ENCODE measurements at places on chromosomes 2 and 18.
A peak's percentile ranks its signal among the peaks of the same experiment; 100 is the strongest.

DNA sequence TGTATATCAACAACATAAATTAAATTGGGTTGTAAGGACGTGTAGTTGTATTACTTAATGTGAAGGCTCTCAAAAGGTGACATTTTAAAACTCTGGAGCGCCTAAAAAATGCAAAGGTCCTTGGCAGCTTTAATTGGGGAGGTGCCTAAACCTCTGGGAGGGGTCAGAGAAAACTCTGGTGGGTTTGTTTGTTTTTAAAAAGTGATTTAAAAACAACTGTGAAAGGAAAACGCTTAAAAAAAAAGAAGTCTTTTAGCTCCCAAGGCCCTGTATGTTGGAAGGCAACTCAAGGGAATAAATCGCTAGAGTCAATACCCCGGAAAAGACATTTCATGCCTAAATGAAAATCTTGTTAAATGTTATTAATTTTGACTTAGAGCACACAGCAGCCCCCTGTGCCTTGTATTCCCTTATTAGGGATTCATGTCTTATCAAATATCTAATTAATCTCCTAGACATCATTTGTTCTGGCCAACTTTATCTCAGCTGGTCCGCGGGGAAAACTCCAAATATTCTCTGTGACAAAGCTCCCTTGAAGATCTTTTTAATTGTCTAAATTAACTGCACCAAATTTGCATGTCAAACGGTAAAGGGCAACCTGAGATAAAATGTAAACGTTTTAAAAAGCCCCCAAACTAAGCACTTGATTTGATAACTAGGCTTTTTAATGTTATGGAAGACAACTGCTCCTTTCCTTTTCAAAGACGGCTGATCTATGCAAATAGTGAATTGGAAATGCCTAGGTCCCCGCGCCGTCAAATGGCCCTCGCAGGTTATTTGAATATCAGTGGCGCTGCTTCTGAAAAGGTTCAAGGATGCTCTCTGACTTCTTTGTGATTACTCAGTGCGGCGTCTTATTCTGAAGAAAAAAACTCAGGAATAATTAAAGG lies 4.2 kb downstream of the SP9 start:
- no peak for DNase-seq

- DNase-seq = no peak
Measured at GRCh38 chr2:128589681-128590080, 271.0 kb upstream of the HS6ST1 start.

DNA sequence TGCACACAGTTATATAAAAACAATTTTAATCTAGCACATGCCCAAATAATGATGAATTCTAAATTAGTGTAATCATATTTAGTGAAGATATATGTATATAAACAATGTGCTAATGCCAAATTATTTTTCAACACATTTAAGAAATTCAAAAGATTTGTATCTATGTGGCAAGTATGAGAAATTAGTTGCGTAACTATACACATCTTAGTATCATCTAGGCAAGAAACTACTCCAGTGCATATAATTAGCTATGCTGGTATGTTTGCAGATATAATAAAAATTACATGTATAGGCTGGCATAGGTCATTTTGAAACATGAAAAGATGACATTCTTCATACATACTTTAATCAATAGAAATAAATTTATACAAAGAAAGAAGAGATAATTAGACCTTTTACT lies 252.0 kb upstream of the VWC2L start:
- no peak for DNase-seq

DNA sequence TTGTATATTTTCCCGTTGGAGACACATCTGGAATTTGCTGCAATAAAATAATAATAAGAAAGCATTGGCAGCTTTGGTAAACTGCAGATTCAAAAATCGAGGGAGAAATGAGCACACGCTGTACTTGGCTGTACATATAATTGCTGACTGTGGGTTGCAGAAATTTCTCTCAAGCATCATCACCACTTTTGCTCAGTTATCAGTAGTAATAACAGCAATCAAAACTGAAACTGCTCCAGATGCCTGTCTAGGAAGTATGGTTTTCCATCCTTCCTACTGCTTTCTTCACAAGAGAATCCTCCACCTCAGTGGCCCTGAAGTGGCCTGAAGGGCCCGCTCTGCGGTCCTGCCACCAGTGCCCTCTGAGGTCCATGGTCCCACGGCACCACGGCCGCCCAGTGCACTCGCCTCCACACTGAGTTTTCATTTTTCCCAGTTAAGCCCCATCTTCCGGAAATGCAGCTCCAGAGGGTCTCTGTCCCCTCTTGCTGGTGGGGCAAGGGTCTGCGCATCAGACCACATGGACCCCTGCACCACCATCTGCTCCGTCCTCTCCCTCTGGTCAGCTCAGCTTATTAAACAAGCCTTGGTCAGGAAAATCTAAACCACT lies 3.9 kb downstream of the DUSP28 start:
- DNase-seq = no peak

GRCh38 chr2:15191789-15192188 lies 369.3 kb downstream of the NBAS start:
- DNase-seq = no peak

DNA sequence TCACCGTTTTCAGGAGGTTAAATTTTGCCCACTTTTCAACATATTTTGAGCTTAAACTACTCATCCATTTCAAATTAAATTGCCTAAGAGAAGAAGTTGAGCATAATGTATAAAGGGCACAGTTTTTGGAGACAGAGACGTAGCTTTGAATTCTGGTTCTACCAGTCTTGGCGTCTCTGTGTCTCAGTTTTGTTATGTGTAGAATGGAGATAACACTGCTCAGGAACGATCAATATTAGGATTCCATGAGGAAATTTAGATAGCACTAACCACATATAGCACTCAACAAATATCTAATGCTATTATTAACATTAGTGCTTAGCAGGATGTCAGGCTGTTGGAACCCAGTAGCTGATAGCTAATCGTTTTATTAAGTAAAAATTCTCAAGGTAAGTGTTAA lies 40.4 kb upstream of the GATA6 start:
- DNase-seq = no peak

DNA sequence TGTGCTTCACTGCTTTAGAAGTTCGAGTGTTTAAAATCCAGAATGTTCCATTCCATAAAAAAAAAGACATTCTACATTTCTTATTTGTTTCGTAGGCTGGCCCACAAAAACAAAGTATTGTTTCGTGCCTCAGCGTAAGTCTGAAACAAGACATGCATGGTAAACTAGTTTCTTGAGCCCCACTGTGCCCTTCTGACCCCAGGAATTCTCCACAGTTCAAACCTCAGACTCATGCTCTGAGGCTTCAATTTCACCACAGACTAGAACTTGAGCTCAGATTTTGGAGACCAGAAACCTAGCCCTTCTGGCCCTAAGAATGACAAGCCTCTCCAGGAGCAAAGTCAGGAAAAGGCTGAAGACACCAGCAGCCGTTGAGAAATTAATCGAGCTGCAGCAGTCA lies 151.5 kb downstream of the SLC8A1 start:
- DNase-seq = no peak

DNA sequence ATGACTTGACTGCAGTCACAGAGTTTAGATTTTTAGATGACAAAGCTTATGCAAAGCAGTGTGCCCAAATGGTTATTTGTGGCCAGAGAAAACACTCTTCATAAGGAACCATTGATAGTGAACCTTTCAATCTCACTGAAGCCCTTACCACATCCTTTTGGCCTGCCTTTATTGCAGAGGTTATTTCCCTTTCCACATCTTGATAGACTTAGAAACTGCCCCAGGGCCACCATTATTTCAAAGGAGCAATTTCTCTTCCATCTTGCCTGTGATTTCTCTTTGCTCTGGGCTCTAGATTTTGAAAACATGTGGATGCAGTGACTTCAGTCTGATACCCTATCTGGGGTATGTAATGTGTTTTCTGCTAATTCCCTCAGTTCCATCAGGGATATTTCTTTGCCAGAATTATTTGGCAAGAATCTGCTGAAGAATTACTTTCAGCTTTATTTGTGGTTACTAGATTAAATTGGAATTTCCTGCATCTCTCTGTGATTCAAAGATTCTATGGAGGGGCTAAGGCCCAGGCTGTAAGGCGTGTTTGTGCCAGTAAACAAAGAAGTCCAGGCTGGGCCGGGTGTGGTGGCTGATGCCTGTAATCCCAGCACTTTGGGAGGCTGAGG lies 51.0 kb downstream of the MOGAT1 start:
- DNase-seq = no peak

DNA sequence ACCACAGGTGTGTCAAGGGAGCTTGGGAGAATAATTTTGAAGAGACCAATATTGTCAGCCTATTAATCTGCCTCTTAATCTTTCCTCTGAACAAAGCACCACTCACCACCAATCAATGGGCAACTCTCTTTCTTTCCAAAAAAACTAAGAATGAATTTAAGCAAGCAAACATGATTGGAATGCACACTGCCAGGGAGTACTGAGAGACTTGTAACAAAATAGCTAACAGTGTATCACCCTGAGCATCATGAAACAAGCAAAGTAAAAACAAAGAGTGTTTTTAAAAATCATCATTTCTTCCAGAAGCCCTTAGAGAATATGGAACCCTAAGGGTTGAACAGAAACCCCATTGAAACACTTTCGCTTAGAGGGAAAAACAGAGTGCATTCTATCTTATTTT lies 299.7 kb downstream of the DSEL start:
- DNase-seq = no peak

GRCh38 chr18:9989481-9989880 lies 75.7 kb downstream of the VAPA start:
- no peak for DNase-seq

GRCh38 chr18:7457262-7457661 lies 109.9 kb upstream of the PTPRM start:
- DNase-seq = no peak

GRCh38 chr18:58455314-58456188 lies 173.3 kb downstream of the ALPK2 start:
- DNase-seq = no peak

GRCh38 chr2:55885127-55885943 lies 38.2 kb downstream of the EFEMP1 start:
- DNase-seq = peak; percentile 64

DNA sequence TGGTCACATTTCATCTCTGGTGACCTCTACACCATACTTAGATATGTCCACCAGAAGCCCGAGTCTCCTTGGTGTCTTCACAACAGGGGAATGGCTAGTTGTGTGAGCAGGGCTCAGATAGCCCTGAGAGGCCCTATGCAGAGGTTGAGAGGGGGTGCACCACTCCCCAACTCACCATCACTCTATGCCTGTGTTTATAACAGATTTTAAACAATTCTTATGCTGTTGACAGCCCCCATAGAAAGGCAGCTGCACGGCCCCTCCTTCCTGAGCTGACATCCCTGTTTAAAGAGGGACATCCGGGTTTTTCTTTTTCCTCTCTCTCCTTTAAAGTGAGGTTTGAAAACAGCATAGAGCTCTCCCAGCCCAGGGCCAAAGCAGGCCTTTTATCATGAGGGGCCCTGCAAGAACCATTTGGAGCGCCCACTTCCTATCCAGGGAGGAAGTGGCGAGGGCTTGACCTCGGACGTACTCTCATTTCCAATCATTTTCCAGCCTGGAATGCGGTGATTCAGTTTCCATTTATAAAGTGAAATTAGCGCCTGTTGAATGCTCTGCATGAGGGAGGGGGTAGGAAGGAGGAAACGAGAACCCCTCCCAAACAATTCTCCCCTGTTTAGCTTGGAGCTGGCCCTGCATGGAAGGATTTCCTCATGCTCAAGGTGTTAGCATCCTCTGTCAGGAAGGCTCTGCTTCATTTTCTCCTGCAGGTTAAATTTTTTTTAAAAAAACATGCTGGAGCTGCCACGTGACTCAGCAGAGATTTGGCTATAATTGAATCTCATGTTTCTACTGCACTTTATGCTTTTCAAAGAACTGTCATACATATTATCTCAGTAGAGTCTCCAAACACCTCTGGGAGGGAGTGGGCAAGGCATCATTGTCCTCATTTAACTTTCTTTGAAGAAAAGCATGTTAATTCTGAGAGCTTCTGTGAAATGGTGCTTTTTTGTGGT lies 117.5 kb downstream of the DDX1 start:
- DNase-seq = no peak

- DNase-seq = no peak
Measured at GRCh38 chr2:68732036-68732932, 2.3 kb upstream of the ARHGAP25 start.

DNA sequence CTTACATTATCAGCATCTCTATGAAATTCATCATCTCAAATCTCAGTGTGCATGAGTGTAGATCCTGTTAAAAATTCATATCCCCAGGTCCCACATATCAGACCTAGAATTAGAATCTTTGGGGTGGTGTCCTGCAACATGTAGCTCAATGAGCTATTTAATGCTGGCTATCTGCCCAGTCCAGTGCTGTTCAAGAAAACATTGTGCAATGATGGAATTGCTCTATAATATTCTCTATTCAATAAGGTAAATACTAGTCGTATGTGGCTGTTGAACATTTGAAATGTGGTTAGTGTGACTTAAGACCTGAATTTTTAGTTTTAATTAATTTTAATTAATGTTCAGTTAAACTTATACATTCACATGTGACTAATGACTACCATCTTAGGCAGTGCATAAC lies 127.4 kb downstream of the NOL4 start:
- DNase-seq = no peak

- no peak for DNase-seq
Measured at GRCh38 chr18:63180971-63181376, 138.6 kb downstream of the BCL2 start.

GRCh38 chr2:239866350-239866749 lies 158.8 kb downstream of the NDUFA10 start:
- DNase-seq = no peak

DNA sequence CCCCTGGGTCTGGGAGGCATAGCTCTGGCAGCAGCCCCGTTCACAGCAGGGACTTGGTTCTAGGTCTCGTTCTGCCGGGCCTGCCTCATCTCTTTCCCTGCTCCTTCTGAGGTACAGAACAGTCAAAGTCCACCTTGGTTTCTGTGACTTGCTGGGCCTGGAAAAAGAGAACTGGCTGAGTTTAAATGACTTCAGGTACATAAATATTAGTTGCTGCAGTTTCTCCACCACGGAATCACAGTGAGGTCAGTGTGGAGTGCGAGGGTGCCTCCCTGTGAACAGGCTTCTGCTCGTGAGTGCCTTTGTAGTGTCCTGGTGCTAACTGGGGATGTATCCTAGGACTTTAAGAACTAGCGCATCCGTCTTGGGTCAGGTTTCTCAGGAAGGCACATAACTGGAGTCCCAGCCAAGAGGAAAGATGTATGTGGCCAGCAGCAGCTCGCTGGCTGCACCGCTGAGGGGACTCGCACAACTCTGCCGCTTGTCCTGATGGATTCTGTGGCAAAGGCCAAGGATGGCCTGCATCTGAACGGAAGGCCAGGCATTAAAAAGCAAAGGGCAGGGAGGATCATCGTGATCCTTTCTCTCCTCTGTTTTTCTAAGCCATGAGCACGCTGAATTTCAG lies 188.6 kb downstream of the SH3RF3 start:
- DNase-seq = no peak

- no peak for DNase-seq
Measured at GRCh38 chr18:54690198-54690597, 99.2 kb downstream of the DYNAP start.

DNA sequence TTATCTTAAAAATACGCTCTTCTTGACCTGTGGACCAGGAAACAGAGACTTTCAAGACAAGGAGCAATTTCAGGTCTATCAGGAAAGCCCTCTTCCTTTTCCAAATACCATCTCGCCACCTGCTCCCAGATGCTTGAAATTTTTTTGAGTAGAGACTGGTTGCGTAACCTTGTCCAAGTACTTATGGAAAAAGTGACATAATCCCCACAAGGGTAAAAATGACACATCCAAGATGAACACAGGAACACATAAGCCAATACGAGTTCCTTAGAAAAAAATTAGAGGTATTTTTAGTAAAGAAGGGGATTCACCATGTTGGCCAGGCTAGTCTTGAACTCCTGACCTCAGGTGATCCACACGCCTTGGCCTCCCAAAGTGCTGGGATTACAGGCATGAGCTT lies 1.8 kb downstream of the SERPINB13 start:
- no peak for DNase-seq
